Breast epithelium (tissue), 4 donors: ENCODE measurements at places on chromosomes 6 and 20. TPM values are rescaled to one million over a fixed set of nuclear protein-coding genes. Genes with fewer than 3 reads are reported as not detected.

Gene CLPSL2
- total RNA-seq = 2.3 TPM

Gene SLC17A2
- total RNA-seq = not detected

DNA sequence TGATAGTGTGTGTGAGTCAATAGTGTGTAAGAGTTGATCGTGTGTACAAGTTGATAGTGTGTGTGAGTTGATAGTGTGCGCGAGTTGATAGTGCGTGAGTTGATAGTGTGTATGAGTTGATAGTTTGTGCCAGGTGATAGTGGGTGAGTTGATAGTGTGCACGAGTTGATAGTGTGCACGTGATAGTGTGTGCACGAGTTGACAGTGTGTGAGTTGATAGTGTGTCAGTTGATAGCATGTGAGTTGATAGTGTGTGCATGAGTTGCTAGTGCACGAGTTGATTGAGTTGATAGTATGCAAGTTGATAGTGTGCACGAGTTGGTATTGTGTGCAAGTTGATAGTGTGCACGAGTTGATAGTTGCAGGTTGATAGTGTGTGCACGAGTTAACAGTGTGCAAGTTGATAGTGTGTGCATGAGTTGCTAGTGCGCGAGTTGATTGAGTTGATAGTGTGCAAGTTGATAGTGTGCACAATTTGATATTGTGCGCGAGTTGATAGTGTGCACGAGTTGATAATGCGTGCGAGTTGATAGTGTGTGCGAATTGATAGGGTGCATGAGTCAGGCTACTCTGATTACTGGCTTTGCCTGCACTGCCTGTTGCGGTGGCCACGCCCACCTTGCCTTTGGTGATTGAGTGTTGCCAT lies 35.8 kb upstream of the IYD start:
- no peak for DNase-seq

- no peak for DNase-seq
Observed at GRCh38 chr6:56480246-56480645, 162.4 kb downstream of the DST start.

DNA sequence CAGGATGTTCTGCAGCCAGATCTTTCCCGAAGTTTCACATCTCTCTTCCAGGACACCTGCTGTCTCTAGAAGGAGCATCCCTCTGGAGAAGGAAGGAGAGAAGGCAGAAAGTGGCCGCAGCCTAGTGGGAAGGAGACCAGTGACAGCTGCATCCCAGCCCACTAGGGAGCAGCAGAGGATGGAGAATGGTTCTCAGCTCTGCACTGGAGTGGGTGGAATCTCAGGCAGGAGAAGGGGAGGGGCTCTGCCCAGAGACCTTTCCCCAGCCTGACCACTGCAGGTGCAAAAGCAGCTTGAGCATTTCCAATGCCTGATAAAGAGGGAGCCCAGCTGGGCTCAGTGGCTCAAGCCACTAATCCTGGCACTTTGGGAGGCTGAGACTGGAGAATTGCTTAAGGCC lies 32.3 kb downstream of the NCR2 start:
- no peak for DNase-seq

- no peak for DNase-seq
Observed at GRCh38 chr6:46002264-46002663, 13.4 kb downstream of the CLIC5 start.

GRCh38 chr20:58268421-58268821 lies 40.0 kb upstream of the ANKRD60 start:
- no peak for DNase-seq

- DNase-seq = peak; percentile 61
Observed at GRCh38 chr6:32154514-32155161, 697 bp downstream of the PPT2 start.
